ENCODE measurements at places on chromosomes 3 and 15.

DNA sequence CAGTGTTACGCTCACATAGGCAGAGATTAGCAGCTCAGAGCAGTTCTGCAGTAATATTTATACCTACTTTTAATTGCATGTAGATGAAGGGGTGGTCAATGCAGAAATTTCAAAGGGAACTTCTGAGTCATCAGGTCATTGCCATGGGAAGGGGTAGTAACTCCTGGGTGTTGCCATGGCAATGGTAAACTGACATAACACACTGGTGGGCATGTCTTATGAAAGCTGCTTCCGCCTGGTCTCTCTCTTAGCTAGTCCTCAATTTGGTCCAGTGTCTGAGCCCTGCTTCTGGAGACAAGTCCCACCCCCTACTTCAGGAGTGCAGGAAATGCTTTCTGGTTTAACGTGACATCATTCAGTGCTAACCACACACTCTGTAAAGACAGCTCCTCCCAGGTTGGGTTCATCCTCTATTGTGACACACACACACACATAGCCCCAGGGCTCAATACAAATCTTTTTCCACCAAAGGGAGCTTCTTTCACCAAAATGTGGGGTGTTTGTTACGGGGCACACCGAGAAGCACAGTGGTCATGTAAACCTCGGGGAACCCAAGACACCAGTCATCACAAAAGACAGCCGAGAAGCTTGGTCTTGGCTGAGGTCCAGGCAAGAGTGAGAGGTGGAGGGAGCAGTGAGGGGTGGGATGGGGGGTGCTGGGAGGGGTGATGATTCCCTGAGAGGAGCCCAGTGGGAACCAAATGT lies 74.5 kb downstream of the TLE3 start:
- DNase-seq, result no peak
- no peaks in the 10 kb centered on the region for H3K36me3 ChIP-seq
- no peaks in the 10 kb centered on the region for H3K27me3 ChIP-seq

DNA sequence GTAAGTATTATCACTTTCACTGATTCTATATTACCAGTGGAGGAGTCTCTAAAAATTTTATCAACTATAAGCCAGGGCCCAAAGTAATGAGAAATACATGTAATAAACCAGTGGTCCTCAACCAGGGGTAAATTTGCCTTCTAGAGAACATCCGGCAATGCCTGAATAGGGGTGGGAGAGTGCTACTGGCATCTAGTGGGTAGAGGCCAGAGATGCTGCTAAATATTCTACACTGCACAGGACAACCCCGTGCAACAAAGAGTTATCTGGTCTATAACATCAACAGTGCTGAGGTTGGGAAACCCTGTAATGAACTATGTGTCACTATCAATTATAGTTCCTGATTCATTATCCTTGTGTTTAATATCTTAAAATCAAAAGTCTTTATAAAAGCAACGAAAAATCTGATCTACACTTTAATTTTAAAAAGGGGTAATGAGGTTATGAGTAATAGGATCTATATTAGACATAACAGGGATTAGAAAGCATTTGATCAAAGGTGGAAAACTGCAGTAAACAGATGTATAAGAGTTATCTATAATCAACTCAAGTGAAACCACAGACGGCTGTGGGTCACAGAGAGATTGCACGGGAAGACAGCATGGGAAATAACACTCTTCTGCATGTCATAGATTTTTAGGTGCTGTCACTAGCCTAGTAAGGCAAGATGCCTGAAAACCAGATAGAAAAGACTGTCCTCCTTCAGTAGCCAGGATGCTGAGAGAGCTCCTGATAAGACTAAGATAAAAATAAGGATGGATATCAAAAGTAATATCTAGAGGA lies 2.0 kb downstream of the LYSMD2 start:
- H3K4me3 ChIP-seq, result no peak overlapping the region
- no peaks in the 10 kb centered on the region for H3K27me3 ChIP-seq
- H3K27ac ChIP-seq, result peak overlapping the region; percentile 96
- H3K4me1 ChIP-seq, result peaks cover 45% of the 10 kb centered on the region
- DNase-seq, result no peak

- no peaks in the 10 kb centered on the region for H3K36me3 ChIP-seq
- H3K27ac ChIP-seq, result no peak overlapping the region
- H3K4me1 ChIP-seq, result no peaks in the 10 kb centered on the region
Observed at GRCh38 chr15:36506733-36507356, 72.6 kb upstream of the CDIN1 start.

DNA sequence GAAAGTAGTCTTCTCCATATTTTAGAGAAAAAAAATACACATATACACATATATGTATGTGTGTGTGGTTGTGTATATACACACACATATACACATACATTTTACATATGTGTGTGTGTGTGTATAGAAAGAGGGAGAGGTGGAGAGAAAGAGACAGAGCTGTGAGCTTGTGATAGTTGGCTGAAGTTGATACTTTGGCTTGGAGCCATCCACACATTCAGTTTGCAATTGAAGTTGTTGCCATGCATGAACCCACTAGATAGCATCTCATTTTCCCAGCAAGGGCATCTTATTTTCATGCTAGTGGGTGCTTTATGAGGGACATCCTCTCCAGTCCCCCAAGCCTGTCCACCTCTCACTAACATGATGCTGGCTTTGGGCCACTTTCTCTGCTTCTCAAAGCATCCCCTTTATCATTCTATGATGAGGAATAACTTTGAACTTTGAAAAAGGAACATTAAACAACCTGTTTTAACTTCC lies 228.6 kb downstream of the ZNF621 start:
- no peak for DNase-seq
- no peak overlapping the region for H3K4me3 ChIP-seq
- no peak overlapping the region for H3K27ac ChIP-seq
- H3K27me3 ChIP-seq, result no peaks in the 10 kb centered on the region
- no peaks in the 10 kb centered on the region for H3K4me1 ChIP-seq

GRCh38 chr3:139297588-139298311 lies 46.1 kb upstream of the MRPS22 start:
- no peak for DNase-seq
- H3K4me3 ChIP-seq, result no peak overlapping the region
- no peaks in the 10 kb centered on the region for H3K4me1 ChIP-seq
- H3K27me3 ChIP-seq, result no peaks in the 10 kb centered on the region
- H3K27ac ChIP-seq, result no peak overlapping the region

DNA sequence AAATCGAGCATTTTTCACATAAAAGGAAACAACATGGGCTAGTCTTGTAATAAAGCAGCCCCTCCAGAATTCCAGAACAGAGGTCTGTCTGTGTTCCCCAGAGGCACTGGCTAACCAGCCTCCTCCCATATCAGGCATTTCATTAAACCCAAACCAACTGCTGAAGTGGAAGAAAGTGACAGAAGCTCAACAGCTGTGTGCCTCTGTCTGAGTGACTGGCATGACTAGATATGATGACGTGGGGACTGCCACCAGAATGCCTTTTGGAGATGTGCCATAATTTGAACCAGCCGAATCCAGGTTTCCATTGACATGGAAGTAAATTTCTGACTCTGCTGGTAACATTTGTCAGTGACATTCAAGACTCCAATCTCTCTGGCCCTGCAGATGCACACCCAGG lies 8.7 kb downstream of the LIMD1 start:
- H3K36me3 ChIP-seq, result peaks cover 34% of the 10 kb centered on the region
- no peaks in the 10 kb centered on the region for H3K27me3 ChIP-seq
- no peak for DNase-seq
- no peak overlapping the region for H3K27ac ChIP-seq
- peaks cover 46% of the 10 kb centered on the region for H3K4me1 ChIP-seq

DNA sequence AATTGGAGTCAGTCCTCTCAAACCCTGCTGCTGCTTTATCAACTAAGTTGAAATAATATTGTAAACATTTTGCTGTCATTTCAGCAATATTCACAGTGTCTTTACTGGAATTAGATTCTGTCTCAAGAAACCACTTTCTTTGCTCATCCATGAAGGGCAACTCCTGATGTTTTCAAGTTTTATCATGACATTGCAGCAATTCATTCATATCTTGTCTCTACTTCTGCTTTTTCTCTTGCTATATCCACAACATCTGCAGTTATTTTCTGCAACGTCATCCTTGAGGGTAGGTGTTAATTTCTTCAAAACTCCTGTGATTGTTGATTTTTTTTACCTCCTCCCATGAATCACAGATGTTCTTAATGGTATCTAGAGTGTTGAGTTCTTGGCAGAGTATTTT lies 181.6 kb downstream of the EPHA6 start:
- H3K36me3 ChIP-seq, result no peaks in the 10 kb centered on the region
- no peaks in the 10 kb centered on the region for H3K27me3 ChIP-seq
- no peak overlapping the region for H3K4me3 ChIP-seq
- no peak for DNase-seq
- no peak overlapping the region for H3K27ac ChIP-seq

DNA sequence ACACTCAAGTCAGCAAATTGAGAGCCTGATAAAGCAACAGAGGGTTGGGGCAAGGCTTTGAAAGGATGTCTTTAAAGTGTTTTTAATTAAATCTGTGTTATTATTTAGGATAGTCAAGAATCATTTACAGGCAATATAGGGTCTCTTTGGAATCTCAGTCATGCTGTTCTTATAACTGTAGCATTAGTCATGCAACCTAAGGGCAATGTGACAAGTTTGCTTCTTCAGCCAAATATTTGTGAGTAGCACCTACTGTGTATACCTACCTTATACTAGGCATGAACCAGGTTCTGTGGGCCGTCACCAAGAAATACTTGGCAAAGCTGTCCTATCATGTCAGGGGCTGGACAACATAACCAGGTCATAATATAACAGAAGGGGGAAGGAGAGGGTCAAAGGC lies 184.6 kb upstream of the TRIM42 start:
- DNase-seq, result no peak
- H3K4me3 ChIP-seq, result no peak overlapping the region
- H3K4me1 ChIP-seq, result no peaks in the 10 kb centered on the region
- no peaks in the 10 kb centered on the region for H3K36me3 ChIP-seq
